Large intestine (tissue), 12 donors: ENCODE measurements at places on chromosomes 5 and 9.

- H3K27ac ChIP-seq: no peak overlapping the region
- no peaks in the 10 kb centered on the region for H3K36me3 ChIP-seq
Observed at GRCh38 chr5:57508211-57508610, 25.6 kb upstream of the ACTBL2 start.

- peaks cover 2% of the 10 kb centered on the region for H3K4me1 ChIP-seq
- H3K27me3 ChIP-seq: no peaks in the 10 kb centered on the region
- H3K27ac ChIP-seq: no peak overlapping the region
Observed at GRCh38 chr9:123757960-123758359, 172.0 kb downstream of the DENND1A start.

DNA sequence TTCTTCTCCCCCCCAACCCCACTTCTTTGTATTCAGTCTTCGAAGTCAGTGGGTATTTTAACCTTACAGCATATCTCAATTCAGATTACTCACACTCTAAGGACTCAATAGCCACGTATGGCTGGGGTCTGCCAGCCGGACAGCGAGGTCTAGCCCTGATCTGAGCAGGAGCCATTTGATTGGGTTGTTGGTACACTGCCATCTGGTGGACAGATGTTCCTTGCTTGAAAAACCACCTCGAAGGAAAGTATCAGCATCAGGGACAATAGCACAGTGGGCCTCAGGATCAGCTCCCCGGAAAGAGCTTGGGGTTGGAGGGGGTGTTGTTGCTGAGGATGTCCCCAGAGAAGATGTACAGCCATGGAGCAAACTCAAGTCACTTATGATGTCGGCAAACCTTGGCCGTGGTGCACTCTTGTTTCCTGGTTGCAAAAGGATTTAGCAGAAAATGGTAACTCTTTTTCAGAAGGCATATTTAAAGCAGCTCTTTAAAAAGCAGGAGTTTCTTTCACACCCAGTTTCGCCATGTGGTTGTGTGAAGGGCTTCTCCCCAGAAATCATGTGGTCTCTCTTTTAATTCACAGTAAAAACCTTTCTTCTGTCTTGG lies 31.7 kb upstream of the KCNMB1 start:
- no peaks in the 10 kb centered on the region for H3K4me1 ChIP-seq
- no peaks in the 10 kb centered on the region for H3K36me3 ChIP-seq
- no peak overlapping the region for H3K4me3 ChIP-seq
- H3K27me3 ChIP-seq: no peaks in the 10 kb centered on the region
- DNase-seq: peak; percentile 29
- no peak overlapping the region for H3K27ac ChIP-seq

DNA sequence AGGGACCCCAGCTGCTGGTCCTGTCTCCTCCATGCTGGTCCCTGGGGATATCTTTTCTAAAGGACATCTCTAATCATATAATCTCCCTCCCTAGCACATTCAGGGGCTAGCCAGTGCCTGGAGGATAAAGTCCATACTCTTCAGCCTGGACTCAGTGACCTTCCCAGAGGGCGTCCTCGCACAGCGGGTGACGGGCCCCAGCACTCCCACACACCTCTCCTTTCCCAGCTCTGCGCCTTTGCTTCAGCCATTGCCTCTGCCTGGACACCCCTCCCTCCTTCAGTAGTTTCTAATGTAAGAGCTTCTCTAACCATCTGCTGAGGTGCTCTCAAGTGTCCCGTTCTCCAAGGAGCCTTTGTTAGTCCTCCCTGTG lies 15.2 kb upstream of the TNIP1 start:
- peaks cover 60% of the 10 kb centered on the region for H3K4me1 ChIP-seq
- no peak for DNase-seq
- H3K27ac ChIP-seq: peak overlapping the region; percentile 89
- H3K4me3 ChIP-seq: no peak overlapping the region
- H3K36me3 ChIP-seq: no peaks in the 10 kb centered on the region

- no peak for DNase-seq
- H3K4me1 ChIP-seq: no peaks in the 10 kb centered on the region
- H3K4me3 ChIP-seq: no peak overlapping the region
- H3K36me3 ChIP-seq: no peaks in the 10 kb centered on the region
Observed at GRCh38 chr9:130268521-130269211, 3.1 kb downstream of the HMCN2 start.
